ENCODE measurements at places on chromosomes 16 and 17.

DNA sequence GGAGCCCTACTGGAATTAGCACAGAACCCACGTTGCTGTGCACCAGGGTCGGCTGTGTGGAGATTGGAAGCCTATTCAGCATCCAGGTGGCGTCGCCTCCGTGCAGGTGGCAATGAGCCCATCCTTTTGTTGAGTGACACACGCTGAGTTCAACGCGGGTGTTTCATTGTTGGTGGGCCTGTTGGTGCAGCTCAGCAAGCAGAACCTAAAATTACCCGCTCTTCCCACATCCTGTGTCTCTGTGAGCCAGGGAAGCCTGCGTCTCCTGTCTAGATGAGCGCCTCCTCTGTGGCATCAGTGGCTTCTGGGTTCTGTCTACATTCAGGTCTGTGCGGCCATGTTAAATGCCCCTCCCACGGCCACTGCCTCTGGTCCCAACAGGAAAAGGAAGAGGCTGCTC, 14.5 kb downstream of the CD2BP2 start:
- no peak for DNase-seq

DNA sequence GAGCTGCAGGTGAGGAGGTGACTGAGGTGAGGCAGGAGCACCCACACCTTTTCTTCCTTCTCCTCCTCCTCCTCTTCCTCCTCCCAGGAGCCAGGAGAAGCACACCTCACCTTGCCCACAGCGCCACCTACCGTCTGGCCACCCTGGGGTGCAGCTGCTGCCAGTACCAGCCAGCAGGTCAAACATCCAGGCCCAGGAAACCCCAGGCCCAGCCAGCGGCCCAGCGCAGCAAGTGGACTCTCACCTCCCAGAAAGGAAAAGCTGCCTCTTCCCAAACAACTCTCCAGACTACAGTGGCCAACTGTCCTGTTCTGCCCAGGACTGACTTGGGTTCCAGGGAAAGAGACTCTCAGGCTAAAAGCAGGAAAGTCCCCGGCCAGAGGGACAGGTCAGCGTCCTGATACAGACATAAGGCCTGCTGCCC, 22.7 kb downstream of the PEMT start:
- peak; percentile 23 for DNase-seq

- no peak for DNase-seq
Observed at GRCh38 chr17:14042411-14042810, 26.9 kb upstream of the COX10 start.

GRCh38 chr17:12519956-12520594, 145.6 kb upstream of the MYOCD start:
- no peak for DNase-seq

DNA sequence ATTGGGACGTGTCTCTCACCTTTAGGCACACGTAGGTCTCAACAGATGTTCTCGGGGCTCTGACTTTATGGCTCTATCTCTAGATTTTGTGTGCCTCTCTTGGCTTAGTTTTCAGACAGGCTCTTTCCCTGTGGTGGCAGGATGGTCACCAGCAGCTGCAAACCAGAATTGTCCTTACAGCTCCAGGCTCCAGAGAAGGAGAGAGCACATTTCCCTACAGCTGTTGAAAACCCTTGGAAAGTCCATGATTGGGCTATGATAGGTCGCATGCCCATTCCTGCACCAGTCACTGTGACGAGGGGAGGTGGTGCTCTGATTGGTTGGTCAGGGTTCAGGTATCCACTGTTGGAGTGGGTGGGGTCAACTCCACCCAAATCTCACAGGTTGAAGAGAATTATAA, 41.5 kb downstream of the SHISA9 start:
- DNase-seq: no peak

DNA sequence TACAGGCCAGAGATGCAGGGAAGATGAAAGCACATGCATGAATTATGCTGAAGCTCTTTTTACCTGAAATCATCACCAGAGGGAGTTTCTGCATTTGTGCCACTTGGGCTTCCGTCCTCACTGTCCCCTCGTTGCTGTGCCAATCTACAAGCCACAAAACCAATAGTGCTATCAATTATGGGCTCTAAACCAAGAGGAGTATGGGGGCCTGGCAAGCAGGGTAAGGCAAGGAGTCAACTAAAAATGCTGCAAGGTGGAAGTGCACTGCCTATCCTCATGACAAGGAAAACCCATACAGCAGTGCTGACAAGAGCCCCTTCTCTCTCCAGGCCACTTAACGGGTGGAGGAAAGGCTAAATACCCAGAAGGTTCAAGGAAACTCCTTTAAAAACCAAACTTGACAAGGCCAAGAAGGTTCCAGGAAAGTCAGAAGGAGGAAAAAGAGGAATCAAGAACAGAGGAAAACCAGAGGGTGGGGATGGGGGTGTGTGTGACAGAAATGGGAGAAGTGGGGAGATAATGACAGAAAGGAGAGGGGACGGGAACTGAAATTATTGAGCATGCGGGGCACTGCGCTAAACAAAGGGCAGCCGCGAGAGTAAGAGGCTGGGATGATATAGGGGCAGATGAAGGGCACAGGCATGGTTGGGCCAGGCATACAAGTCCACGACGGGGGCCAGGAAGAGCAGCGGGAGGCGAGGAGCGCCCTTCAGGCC, 674 bp downstream of the C17orf75 start:
- peak; percentile 30 for DNase-seq

- DNase-seq: no peak
Observed at GRCh38 chr17:38915639-38915995, 9.8 kb upstream of the LASP1NB start.

- DNase-seq: no peak
Observed at GRCh38 chr16:31880322-31880979, 6.8 kb downstream of the ZNF267 start.

GRCh38 chr16:2739625-2740430, 12.6 kb upstream of the SRRM2 start:
- no peak for DNase-seq

- DNase-seq: no peak
Observed at GRCh38 chr16:9778849-9779248, 403.4 kb downstream of the GRIN2A start.

- DNase-seq: no peak
Observed at GRCh38 chr17:70780031-70780430, 610.7 kb downstream of the KCNJ2 start.

GRCh38 chr16:4200781-4201137, 41.1 kb downstream of the SRL start:
- DNase-seq: no peak

DNA sequence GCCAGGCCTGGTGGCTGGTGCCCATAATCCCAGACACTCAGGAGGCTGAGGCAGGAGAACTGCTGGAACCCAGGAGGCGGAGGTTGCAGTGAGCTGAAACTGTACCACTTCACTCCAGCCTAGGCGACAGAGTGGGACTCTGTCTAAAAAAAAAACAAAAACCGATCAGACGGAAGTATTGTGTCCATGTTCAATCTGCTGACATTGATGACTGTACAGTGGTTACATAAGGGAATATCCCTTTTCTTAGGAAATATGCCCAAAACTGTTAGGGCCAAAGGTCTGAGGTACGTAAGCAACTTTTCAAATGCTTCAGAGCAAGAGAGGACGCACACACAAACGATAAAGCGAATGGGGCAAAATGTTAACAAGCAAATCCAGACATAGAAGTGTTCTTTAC, 69.8 kb upstream of the DNAH17 start:
- DNase-seq: no peak

DNA sequence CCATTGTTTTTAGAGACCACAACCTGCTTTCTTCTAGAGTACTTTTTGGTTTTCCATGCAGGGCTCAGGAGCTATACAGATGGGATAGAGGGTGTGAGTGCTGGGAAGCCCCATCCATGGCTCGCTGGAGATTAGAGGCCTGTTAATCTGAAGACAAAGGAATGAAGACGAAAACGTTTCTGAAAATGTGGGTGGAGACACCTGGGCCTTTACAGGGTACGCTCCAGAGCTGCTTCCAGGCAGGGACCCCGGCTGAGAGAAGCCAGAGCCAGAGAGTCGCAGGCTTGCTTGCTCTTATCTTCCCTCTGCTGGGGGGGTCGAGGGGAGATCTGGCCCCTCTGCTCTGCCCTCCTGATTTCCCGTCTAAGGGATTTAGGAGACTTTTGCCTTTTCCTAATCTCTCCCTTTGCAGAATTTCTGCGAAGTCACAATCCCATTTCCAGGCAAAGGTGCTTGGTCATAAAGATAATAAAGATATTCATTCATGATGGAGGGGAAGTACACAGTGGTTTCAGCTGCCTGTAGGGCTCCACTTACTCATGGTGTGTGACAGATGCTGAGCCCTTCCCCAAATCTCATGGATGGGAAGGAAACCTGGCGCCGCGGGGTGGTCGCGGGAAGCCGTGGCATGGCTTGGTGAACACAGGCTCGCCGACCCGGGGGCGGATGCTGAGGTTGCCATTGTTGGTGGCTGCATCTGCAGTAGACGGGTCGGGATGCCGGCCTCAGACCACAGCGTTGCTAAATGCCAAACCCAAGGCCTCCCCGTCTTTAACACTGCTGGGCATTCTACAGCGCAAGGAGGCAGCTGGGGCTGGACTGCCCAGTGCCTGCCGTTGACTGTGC, 4.8 kb upstream of the SOCS3 start:
- no peak for DNase-seq

DNA sequence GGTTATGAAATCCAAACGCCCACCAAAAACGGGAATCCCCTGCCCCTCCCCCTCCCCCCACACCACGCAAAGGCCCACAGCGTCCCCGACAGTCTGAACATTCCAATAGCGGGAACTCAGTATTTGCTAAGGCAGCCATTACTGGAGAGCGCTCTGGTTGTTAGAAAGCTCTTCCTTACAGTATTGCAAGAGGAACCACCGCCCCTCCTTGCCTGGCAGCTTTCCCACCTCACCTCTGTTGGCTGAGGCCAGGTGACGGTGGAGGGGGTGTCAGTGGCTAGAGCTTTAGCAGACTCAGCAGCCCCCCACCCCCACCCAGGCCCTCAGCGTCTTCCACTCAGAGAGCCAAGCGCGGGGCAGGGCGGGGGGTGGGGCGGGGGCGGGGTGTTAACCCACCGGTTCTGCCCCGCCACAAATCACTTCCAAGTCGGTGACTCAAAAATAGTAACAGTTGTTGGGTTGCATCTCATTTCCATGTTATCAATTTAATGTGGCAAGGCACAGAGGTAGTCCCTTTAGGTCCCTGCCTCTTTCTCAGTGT, 2.2 kb upstream of the PLEKHH3 start:
- peak; percentile 81 for DNase-seq

Data from NCI-H1417 (cell line).